ENCODE measurements at places on chromosomes 2 and 18.

DNA sequence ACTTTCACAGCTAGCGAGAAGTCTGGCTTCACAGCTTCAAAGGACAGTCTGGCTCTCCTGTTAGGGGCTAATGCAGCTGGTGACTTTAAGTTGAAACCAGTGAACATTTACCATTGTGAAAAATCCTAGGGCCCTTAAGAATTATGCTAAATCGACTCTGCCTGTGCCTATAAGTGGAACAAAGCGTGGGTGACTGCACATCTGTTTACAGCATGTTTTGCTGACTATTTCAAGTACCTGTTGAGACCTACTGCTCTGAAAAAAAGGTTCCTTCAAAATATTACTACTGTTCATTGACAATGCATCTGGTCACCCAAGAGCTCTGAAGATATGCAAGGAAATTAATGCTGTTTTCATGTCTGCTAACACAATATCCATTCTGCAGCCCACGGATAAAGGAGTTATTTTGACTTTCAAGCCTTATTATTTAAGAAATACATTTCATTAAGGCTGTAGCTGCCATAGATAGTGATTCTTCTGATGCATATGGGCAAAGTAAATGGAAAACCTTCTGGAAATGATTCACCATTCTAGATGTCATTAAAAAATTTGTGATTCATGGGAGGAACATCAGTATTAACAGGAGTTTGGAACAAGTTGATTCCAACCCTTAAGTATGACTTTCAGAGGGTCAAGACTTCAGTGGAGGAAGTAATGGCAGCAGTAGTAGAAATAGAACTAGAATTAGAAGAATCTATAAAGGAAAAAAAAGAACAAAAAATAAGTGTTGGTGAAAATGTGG lies 48.9 kb downstream of the POLR1A start:
- DNase-seq, result no peak

DNA sequence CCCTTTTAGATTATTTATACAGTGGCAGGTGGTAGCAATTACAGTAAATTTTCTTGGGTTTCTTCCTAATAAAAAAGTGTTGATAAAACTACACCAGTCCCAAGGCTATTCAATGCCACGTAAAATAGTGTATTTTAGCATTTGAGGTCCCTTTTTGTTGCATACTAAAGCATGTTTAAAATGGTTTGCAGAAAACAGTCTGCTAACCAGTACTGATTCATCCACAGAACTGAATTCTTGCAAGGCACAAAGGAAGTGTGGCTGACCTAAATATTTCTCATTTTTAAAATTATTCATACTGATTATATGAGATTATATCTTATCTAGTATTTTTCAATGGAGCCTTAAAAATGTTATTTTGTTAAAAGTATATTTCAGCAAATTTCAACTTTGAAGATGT lies 98.1 kb downstream of the SMAD2 start:
- no peak for DNase-seq

DNA sequence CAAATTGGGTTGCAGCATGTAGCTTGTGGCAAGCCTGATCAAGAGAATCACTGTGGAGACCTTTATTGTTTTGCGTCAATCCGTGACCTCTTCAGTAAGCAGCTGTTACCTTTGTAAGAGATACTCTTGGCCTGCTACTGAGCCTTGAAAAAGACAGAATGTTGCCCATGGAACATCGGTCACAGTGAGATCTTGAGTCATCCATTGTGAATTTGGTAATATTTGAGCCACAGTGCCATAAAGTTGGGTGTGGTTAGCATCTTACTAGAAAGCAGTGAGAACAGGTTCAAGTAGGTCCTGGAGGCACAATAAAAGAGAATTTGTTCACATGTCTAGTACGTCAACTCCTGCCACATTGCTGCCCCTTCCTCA lies 12.7 kb upstream of the EFR3B start:
- no peak for DNase-seq

DNA sequence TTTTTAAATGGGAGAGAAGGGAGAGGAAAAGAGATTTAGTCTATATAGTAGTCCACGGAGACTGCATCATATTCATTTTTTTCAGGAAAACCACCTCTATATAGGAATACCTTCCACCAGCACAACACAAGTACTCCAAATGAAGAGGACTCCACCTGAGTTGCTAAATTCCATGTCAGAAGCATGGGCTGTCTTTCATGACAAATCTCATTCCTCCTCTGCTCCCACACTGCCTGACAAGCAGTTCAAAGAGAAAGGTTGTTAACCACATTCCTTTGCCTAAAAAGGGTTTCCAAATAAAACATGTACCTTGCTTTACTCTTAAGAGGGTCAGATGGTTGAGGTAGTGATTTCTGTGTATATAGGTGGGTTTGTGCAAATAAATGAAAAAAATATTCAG lies 122.0 kb downstream of the TMEFF2 start:
- DNase-seq, result no peak

DNA sequence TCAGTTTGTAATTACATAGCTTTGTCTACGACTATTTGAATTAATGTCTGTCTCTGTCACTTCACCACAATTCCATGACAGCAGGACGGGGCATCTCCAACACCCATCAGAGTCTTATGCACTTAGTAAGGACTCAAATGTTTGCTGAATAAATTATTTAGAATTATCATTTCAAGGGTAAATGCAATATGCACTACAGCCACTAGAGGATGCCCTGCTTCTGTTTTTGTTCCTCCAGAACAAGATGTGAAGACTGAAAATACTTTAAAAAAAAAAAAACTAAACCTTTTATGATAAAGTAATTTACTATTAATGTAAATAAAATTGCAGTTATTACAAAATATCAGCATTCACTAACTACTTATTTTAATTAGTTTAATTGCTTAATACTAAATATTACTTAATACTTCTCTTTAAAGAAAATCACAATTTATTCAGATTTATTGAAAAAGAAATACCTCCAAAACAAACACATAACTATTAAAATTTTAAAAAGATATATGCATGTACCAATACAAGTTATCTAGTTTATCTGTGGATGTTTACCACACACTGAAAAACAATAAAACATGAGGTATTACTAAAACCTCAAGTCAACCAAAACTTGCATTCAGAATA lies 3.2 kb downstream of the PIGN start:
- peak; percentile 58 for DNase-seq

DNA sequence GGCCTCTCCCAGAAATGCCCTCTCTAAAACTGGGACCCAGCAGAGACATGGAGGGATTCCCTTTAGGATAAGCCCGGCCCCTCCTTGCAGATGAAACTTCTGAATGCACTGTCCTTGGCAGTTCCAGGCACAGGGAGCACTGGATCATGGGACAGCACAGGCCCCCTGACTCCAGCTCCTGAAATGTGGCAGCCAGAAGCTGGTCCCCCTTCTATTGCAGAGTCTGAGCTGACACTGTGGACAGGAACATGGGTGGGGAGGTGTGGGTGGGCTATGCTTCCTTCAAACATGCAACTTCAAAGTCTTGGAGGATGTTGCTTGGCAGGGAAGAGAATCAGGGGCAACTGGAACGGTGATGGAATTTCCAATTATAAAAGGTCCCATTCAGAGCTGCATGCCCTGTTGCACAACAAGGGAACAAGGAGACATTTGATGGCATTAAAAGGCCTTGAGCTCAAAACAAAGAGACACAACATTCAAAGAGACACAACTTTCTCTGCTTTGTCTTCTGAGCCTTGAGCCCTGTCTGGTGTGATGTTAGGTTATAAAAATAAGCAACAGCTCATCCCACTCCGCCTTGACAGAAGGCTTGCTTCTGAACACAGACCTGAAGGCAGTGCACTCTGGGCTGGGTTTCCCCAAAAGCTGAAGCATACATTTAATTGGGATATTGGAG lies 239.0 kb downstream of the OSR1 start:
- no peak for DNase-seq

DNA sequence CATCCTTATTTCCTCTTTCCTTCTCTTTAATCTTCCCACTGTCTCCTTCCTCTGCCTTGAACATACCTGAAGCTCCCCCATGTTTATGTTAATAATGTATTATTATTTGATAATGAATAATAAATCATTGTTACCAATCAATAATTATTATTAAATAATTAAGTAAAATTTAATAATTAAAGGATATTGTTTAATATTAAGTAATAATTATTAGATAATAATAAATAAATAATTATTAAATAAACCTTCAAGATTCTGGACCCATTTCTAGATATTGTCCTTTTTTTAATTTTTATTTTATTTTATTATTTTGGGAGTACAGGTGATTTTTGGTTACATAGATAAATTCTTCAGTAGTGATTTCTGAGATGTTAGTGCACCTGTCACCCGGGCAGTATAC lies 7.4 kb upstream of the EVA1A start:
- DNase-seq, result no peak

GRCh38 chr18:52367953-52368742 lies 28.2 kb downstream of the DCC start:
- DNase-seq, result no peak

GRCh38 chr2:27191070-27191829 lies 20.6 kb upstream of the ATRAID start:
- DNase-seq, result no peak

DNA sequence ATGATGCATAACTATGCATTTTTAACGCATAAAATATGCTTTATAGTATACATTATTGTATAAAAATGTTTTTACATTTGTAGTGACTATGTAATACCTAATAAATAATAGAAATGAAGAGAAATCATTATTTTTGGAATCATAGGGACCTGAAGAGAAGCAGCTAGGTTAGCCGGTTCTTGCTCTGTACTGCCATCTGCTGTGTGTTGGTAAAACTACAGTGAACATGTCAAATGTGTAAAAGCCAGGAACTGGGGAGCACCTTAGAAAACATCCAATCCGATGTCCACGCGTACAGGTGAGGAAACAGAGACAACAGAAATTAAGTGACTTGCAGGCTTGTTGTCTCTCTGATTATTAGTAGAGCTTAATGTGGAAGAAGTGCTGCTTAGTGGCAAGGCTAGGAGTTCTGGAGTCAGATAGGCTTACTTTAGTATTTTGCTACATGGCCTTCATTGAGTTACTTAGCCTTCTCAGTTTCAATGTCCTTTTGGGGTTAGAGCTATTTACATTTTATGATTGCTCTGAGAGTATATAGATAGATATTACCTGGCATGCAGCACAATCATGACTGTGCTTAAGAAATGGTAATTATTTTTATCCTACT lies 386.5 kb downstream of the DLGAP1 start:
- DNase-seq, result peak; percentile 2

- DNase-seq, result no peak
Observed at GRCh38 chr2:10170256-10170655, 47.7 kb downstream of the RRM2 start.

DNA sequence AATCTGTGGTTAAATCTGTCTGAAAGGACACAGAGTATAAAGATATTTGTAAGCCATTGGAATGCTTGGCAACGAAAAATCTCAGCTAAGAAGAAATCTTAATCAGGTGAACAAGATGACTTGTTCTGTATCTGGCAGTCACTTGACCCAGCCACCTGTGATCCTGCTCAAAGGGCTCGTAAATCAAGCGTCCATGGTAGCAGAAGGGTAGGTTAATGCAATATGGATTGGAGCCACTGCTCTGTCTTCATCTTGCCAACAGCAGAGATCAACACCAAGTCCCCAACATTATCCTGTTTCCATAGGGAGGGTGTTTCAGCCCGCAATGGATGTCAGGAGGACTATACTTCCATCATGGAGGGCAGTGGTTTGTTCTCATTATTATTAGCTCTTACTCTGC lies 378.4 kb downstream of the CDH7 start:
- DNase-seq, result no peak

Measured in activated CD4-positive, alpha-beta T cell treated with anti-CD3 and anti-CD28 coated beads for 4 hours (primary cell).